Adipocyte (in vitro differentiated cells): ENCODE measurements at places on chromosomes 1 and 21.
A peak's percentile ranks its signal among the peaks of the same experiment; 100 is the strongest.

DNA sequence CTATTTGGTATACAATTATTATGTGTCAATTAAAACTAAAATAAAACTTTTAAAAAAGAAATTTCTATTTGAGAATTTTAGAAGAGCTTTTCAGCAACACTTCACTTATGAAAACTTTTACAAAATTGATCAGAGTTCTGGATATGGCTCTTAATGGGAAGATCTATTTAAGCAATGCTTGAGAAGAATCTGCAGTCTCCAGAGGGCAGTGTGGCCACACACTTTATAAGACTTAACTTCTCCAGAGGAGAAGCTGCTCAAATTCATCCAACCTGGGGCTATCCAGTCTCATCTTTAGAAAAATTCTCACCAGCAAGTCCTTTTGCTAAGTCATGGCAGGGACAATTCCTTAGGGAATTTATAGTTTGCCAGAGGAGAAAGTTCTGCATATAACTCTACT lies 25.2 kb upstream of the AGO1 start:
- DNase-seq: peak; percentile 60

- DNase-seq: no peak
Observed at GRCh38 chr21:33684068-33684467, 41.8 kb downstream of the ITSN1 start.

GRCh38 chr21:32733990-32734613 lies 6.3 kb upstream of the SYNJ1 start:
- no peak for DNase-seq

DNA sequence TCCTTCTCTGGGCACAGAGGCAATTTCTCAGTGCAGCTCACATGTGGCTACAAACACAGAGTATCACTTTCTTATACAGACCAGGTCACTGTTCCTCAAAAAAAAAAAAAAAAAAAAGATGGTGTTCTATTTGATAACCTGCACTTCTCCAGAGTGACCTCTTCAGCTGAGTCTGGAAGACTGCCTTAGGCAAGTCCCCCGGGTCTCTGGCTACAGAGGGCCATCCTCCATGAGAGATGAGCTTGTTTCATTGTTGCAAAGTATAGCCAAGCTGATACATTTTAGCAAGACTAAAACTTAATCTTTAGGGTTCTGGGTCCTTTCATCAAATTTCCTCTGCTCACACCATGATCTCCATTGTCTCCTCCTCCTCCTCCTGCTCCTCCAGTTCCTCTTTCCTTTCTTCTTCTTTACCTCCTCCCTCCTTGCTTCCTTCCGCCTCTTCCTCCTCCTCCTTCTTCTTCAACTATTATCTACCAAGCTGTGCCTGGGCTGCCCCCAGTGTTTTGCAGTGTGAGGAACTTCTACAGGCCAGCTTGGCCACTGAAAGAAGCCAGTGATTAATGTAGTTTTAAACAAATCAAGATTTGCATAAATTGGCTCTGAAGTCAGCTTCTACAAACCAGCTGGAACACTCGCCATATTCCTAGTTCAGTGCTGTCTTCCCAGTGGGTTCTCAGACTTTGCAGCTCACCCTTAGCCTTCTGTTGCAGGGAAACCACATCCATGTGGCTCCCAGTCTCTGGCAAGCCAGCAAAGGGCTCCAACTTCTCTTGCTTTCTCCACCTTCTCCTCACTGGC lies 139.4 kb downstream of the RUNX1 start:
- no peak for DNase-seq

DNA sequence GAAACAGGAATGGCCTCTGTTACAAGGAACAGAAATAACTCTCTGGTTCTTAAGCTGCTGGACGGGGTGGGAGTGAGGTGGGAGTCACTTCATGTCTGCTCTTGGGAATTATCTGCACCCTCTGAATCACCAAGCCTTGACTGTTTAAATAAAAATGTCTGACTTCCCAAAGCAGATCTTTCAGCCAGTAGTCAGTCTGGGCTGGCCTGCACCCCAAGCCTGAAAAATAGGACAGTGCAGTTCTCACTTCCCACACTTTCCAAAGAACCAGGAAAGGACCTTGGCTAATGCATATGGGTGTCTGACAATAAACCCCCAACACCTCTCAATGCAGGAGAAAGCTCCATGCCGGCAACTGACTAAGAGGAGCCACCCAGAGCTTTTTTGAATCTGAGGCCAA lies 796 bp downstream of the S100A7 start:
- DNase-seq: no peak

DNA sequence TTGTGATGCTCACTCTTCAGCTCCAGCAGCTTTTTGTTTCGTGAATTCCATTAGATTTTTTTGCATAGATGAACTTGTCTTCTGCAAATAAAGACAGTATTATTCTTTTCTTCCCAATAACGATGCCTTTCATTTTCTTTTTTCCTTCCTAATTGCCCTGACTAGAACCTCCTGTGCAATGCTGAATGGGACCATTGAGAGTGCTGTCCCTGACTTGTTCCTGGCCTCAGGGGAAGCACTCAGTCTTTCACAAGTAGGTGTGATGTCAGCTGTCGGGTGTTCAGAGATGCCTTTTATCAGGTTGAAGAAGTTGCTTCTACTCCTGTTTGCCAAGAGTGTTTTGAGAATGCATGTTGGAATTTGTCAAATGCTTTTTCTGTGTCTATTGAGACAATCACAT lies 64.3 kb upstream of the ADARB1 start:
- no peak for DNase-seq

- peak; percentile 56 for DNase-seq
Observed at GRCh38 chr1:83828456-83828855, 170.5 kb downstream of the TTLL7 start.

DNA sequence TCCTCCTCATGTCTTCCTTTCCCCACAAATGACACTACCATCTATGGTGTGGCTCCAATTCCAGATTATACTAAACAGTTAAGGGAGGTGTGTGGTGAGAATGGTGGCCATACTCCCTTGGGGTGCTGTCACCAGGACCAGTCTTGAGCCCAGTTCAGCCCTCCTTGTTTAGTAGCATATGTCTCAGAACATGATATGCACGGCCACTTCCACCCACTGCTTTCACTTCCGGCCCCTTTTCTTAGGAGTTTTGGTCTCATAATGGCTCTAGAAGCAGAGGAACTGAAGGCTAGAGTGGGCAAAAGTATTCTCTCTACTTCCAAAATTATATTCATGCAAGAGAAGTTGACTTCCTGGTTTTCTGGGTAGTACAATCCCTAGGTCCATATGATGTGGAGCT lies 45.3 kb upstream of the CACNA1E start:
- DNase-seq: no peak

DNA sequence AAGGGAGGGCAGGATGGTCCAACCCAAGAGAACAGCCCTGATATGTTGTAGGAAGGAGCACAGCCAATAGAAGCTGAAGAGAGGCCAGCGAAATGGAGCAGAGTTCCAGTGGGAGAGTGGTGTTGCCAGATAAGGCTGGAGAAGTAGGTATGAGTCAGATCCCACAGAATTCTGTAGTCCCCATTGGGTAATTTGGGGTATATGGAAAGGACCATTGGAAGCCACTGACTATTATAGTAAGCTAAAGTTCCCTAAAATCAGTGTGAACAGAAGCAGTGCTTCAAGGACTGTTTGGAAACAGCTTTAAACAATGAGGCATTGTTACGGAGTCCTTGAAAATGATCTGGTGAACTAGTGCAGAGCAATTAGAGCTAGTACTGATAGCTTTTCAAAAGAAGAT lies 63.0 kb downstream of the DISP1 start:
- DNase-seq: no peak

- DNase-seq: no peak
Observed at GRCh38 chr21:31879241-31879650, 6.4 kb downstream of the HUNK start.

GRCh38 chr1:19665496-19666465 lies 1.1 kb downstream of the HTR6 start:
- no peak for DNase-seq

- peak; percentile 28 for DNase-seq
Observed at GRCh38 chr1:248807067-248807737, 18.5 kb downstream of the SH3BP5L start.

GRCh38 chr1:187471555-187471954 lies 642.8 kb downstream of the PLA2G4A start:
- DNase-seq: peak; percentile 76
